Activated CD4-positive, alpha-beta T cell treated with anti-CD3 and anti-CD28 coated beads for 48 hours (primary cell): ENCODE measurements at places on chromosomes 5 and 9.
A peak's percentile ranks its signal among the peaks of the same experiment; 100 is the strongest.

GRCh38 chr5:176714067-176714466, 66.8 kb downstream of the TSPAN17 start:
- DNase-seq = peak; percentile 19

DNA sequence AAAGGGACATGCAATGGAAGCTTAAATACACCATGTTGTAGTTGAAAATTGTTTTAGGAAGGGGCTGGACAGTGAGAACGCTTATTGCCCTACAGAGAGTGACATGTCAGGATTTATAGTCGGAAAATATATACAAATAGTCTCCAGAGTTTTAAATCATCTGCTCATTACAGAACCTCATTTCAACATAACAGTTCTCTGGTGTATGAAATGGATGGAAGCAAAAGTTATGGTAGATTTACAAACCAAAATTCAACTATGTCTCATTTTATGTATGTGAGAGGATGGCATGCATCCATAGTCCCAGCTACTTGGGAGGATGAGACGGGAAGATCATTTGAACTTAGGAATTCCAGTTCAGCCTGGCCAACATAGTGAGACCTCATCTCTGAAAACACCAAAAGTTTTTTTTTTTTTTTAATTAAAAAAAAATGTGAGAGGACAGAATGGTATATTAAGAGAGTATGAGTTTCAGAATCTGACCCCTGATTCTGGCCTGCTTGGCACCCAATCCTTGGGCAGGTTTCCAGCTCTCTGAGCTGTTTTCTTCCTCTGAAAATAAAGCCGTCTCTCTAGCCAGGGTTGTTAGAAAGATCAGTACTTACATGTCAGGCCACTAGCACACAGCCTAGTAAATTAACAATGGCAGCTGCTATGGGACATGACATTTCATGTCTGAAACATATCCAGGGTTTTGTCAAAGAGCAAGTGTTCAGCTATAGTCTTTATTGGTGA, 40.1 kb downstream of the IQGAP2 start:
- no peak for DNase-seq

DNA sequence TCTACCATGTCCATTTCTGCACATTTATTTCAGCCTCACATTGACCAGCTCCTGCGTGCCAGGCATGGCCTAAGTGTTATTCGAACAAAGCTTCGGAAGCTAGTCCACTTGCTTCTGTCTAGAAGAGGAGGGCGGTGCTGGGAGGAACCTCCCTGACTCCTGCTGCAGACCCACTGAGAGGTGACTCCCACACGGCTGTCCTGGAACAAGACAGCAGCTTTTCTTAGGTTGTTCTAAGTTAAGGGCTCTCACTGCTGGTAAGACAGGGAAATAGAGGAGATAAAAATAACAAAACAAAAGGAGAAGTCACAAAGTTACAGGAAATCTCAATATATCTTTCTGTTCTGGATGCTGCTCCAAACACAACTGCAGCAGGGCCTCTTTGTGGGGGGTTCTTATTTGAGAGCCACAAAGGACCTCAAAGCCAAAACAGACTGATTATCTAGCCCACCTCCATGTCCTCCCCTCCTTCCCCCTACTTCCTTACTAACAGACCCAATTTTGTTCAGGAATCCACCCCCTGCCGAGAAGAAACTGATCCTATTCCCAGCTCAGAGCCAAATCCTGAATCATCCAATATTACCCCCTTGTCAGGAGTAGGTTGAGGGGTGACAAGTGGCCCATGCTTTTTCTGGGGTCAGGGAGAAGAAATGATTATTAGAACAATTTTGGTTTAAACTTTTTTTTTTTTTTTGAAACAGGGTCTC, 28.4 kb upstream of the KCNIP1 start:
- DNase-seq = no peak

- peak; percentile 60 for DNase-seq
Measured at GRCh38 chr5:81007637-81008027, 47.5 kb downstream of the RASGRF2 start.

DNA sequence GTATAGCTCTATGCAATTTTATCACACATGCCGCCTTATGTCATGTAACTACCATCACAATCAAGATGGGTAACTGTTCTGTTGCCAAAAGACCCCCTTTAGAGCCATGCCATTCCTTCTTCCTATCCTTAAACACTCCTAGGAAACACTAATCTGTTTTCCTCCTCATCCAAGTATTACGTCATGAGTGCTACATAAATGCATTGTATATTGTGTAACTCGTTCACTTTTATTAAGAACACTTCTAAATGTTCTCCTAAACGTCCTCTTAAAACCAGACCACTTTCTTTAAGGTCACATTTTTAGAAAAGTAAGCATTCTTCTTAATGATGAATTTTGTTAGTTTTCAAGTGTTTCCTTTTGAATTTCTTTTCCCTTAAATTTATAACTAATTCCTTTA, 49.8 kb upstream of the MTMR12 start:
- DNase-seq = no peak

GRCh38 chr5:153660919-153661318, 170.4 kb downstream of the GRIA1 start:
- no peak for DNase-seq

GRCh38 chr5:87499478-87500410, 87.0 kb upstream of the CCNH start:
- DNase-seq = no peak

GRCh38 chr5:155258161-155258560, 244.6 kb downstream of the KIF4B start:
- no peak for DNase-seq

GRCh38 chr5:144307736-144308135, 137.1 kb downstream of the KCTD16 start:
- no peak for DNase-seq

- DNase-seq = no peak
Measured at GRCh38 chr9:84500826-84501225, 160.3 kb upstream of the SLC28A3 start.

DNA sequence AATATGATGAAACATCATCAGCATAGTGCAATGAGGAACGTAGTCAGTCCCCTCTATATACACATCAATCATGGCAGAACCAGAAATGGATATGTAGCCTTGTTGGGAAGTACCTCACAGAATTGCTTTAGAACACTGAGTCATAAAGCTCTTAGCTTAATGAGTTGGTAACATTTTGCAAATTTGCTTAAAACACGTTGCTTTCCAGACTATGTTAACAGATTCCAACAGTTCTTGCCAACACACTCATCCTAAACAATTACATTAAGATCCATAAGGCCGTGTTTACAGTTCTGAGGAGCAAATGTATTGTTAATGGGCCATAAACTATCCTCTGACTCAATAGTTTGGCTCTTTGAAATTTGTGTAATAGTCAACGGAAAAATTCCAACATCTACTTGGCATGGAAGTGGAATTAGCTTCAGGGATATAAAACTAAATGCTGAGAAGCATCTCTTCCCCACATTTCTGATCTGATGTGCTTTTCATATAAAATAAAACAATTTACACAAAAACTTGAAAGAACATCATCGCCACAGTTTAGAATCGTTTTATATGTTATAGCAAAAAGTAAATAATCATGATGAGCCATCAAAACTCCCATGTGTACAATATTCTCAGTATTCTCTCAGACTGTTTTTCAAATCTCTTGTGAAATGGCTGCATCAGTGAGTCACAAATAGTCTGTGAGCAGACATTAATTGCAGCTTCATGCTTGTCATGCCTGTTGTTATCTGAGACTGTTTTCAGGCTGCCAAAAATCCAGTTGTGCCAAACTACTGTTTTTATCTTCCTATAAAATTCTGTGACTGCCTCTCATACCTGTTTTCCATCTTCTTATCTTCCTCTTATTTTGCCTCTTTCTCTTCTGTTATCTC, 291.9 kb downstream of the COX7C start:
- DNase-seq = no peak

DNA sequence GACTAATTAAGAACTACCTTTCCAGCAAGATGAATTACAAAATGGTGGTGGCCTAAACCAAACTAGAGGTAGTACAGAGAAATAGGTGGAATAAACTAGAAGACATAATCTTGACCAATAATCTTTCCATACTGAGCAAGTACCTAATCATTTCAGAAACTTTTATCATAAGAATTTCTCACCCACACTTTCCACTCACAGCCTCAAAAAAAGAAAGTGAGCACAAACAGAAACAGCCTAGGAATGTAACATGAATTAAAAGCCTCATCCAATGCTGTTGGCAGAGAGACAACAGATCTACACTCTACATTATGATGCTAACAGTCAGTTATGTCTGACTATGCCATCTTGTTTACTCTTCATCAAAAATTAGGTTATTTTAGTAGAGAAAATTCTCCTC, 1.3 kb downstream of the RNF38 start:
- no peak for DNase-seq

DNA sequence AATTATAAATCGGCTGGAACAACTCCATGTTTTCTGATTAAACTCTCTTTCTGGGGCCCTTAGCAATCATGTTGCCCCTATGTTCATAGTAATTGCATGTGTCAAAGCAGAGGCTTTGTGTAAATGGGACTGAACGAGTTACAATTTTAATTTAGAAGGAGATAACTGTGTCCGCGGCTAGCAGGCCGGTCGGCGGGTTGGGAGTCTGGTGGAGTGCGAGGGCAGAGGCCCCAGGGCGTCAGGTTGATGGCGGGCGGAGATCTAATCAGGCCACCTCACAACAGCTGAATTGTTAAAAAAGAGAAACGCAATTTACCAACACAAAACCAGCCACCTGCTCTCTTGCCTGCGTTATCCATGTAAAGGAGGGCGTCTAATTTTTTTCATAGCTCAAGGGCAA, 134.9 kb upstream of the LPCAT1 start:
- no peak for DNase-seq

- DNase-seq = no peak
Measured at GRCh38 chr9:134211811-134212485, 47.6 kb upstream of the RNU6ATAC start.

DNA sequence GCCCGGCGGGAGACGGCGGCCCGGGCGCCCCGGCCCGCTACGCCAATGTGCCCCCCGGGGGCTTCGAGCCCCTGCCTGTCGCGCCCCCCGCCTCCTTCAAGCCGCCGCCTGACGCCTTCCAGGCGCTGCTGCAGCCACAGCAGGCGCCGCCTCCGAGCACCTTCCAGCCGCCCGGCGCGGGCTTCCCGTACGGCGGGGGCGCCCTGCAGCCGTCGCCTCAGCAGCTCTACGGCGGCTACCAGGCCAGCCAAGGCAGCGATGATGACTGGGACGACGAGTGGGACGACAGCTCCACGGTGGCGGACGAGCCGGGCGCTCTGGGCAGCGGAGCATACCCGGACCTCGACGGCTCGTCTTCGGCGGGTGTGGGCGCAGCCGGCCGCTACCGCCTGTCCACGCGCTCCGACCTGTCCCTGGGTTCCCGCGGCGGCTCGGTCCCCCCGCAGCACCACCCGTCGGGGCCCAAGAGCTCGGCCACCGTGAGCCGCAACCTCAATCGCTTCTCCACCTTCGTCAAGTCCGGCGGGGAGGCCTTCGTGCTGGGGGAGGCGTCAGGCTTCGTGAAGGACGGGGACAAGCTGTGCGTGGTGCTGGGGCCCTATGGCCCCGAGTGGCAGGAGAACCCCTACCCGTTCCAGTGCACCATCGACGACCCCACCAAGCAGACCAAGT, 723 bp downstream of the SNX18 start:
- DNase-seq = peak; percentile 67

DNA sequence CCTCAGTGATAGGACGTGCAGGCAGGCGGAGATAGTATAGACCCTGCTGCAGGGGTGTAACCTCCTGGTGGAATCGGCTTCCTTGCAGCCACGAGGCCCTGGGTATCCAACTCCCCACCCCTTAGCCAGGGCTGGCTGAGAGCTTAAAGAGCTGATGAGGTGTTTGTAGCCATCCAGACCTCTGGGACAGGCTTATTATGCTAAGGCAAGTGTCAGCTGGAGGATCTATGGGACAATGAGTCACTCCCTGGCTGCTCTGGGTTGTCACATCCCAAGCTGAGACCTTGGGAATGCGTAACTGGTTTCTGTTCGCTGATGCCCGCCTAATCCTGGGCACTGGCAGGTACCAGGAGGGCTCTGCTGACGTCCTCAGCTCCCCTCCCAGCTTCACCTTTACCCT, 38.9 kb downstream of the DAB2IP start:
- DNase-seq = no peak

DNA sequence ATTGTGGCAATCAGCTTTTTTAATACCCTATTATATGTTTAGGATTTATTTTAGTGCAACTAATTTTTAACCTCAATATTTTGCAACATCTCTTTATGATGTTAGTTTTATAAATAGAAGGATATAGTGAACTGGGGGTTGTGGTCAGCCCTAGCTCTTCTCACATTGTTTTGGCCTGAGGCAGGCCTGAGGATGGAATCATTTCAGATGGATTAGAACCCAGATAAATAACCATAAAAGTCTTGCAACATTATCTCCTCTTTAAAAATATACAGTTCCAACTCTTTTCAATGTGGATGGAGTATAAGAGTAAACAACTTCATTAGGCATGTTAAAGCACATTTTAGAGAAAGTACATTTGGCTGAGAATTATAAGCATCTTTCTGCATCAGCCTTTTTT, 522.7 kb downstream of the NR2F1-AS1 start:
- no peak for DNase-seq

- DNase-seq = no peak
Measured at GRCh38 chr9:72471096-72471495, 50.3 kb upstream of the TMC1 start.

- no peak for DNase-seq
Measured at GRCh38 chr9:87581513-87581912, 83.8 kb downstream of the DAPK1 start.

GRCh38 chr5:86500947-86501346, 116.8 kb upstream of the COX7C start:
- no peak for DNase-seq

- no peak for DNase-seq
Measured at GRCh38 chr5:17182981-17183380, 34.5 kb upstream of the BASP1 start.

- no peak for DNase-seq
Measured at GRCh38 chr5:36772276-36773140, 104.1 kb upstream of the NIPBL start.

- DNase-seq = no peak
Measured at GRCh38 chr5:67214036-67214435, 17.4 kb upstream of the CD180 start.

GRCh38 chr9:127132921-127133647, 10.6 kb upstream of the ANGPTL2 start:
- DNase-seq = no peak

DNA sequence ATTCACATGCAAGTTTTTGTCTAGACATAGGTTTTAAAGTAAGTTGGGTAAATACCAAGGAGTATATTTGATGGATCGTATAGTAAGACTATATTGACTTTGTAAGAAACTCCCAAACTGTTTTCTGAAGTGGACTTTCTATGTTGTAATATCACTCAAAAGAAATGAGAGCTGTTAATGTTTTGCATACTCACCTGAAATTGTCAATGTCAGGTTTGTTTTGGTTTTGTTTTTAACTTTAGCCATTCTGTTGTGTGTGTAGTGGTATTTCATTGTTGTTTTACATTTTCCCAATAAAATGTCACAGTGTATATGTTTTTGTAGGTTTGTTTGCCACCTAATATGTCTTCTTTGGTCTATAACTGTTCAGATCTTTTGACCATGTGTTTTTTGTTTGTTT, 375.7 kb upstream of the CDH9 start:
- no peak for DNase-seq

- no peak for DNase-seq
Measured at GRCh38 chr5:11214864-11215644, 454.0 kb upstream of the DAP start.

GRCh38 chr9:118553465-118553864, 815.8 kb downstream of the BRINP1 start:
- no peak for DNase-seq

GRCh38 chr9:82271106-82271561, 282.6 kb downstream of the SPATA31D1 start:
- DNase-seq = no peak

GRCh38 chr5:16992444-16992843, 56.4 kb upstream of the MYO10 start:
- peak; percentile 9 for DNase-seq
